ENCODE measurements at places on chromosomes 3 and 15. TPM values are rescaled to one million over a fixed set of nuclear protein-coding genes. Genes with fewer than 3 reads are reported as not detected.

- H3K4me3 ChIP-seq: peak overlapping the region; percentile 70
- H3K27ac ChIP-seq: peak overlapping the region; percentile 100
- no peak for DNase-seq
- H3K27me3 ChIP-seq: no peaks in the 10 kb centered on the region
- H3K4me1 ChIP-seq: peaks cover 45% of the 10 kb centered on the region
Measured at GRCh38 chr15:44711743-44712345, 527 bp downstream of the B2M start.

GRCh38 chr3:149388001-149388440 lies 10.6 kb upstream of the TM4SF1 start:
- DNase-seq: no peak
- no peaks in the 10 kb centered on the region for H3K36me3 ChIP-seq
- no peak overlapping the region for H3K4me3 ChIP-seq
- peaks cover 24% of the 10 kb centered on the region for H3K4me1 ChIP-seq
- no peaks in the 10 kb centered on the region for H3K27me3 ChIP-seq
- H3K27ac ChIP-seq: peak overlapping the region; percentile 50

GRCh38 chr3:111385971-111386495 lies 156.0 kb upstream of the CD96 start:
- H3K27me3 ChIP-seq: no peaks in the 10 kb centered on the region
- H3K36me3 ChIP-seq: no peaks in the 10 kb centered on the region
- H3K4me3 ChIP-seq: no peak overlapping the region
- H3K27ac ChIP-seq: no peak overlapping the region
- no peaks in the 10 kb centered on the region for H3K4me1 ChIP-seq

The NANOGP8 gene
- total RNA-seq: 0.63 TPM

DNA sequence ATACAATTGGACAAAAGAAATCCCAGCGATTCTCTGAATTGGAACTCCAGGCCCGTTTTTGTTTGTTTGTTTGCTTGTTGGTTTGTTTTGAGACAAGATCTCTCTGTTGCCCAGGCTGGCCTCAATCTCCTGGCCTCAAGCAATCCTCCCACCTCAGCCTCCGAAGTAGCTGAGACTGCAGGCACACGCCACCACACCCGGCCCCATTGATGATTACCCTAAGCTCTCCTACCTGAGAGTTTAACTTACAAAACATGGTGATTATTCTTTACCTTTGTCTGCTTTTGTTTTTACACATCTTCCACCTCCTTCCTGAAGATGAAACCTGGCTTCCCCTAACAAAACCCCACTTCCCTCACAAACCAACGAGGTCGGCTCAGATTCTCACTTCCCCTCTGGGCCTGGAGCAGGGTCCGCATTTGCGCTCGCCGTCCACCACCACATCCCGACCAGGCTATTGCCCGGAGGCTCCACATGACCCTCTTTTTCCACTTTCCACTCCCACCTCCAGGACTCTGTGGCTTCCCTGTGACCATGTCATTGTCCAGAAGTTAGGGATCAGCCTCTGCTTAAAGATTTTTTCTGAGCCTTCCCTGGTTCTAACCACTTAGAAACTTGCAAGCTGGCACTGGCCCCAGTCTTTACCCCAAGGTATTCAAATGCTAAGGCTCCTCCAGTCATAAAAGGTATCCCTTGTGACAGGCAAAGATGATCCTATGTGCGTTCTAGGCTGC lies 14.8 kb downstream of the KLHL6 start:
- no peak overlapping the region for H3K4me3 ChIP-seq
- no peaks in the 10 kb centered on the region for H3K36me3 ChIP-seq
- no peak for DNase-seq
- no peak overlapping the region for H3K27ac ChIP-seq
- H3K4me1 ChIP-seq: no peaks in the 10 kb centered on the region

- H3K27ac ChIP-seq: no peak overlapping the region
- H3K27me3 ChIP-seq: no peaks in the 10 kb centered on the region
- no peaks in the 10 kb centered on the region for H3K36me3 ChIP-seq
- no peaks in the 10 kb centered on the region for H3K4me1 ChIP-seq
Measured at GRCh38 chr15:92043283-92043682, 189.8 kb downstream of the SLCO3A1 start.

The AMOTL2 gene
- 177 TPM for total RNA-seq

DNA sequence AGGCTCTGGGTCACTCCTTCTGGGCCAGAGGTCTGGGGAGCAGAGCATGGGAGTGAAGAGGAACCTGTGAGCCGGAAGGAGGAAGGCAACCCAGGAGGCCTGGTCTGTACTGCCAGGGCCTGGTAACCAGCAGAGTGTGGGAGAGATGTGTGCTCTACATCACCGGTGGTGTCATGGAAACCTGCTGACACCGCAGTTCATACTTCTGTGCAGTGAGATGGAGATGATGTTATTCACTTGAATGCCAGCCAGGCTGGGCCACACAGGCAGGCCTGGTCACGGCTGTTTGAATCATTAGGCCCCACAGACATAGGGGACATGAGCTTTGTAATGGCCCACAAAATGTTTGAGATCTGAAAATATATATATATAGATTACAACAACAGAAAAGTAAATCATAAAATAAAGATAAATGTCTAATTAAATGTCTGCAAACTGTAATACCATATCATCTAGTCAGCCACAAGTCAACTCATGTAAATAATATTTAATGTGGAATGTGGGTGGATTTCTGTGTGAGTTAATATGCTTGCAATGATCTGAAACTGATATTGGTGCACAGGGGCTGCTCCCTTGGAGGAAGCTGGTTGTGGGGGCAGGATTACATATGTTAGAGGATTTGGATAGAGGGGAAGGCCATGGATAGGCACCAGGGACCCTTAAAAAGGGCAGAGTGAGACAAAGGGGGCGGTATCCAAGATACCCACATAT lies 108.5 kb upstream of the PFN2 start:
- H3K36me3 ChIP-seq: no peaks in the 10 kb centered on the region
- H3K4me3 ChIP-seq: no peak overlapping the region
- H3K27me3 ChIP-seq: no peaks in the 10 kb centered on the region

The LAMB2 gene
- total RNA-seq: 628 TPM

The PRR23A gene
- total RNA-seq: not detected

The ZNF662 gene
- 4.0 TPM for total RNA-seq

DNA sequence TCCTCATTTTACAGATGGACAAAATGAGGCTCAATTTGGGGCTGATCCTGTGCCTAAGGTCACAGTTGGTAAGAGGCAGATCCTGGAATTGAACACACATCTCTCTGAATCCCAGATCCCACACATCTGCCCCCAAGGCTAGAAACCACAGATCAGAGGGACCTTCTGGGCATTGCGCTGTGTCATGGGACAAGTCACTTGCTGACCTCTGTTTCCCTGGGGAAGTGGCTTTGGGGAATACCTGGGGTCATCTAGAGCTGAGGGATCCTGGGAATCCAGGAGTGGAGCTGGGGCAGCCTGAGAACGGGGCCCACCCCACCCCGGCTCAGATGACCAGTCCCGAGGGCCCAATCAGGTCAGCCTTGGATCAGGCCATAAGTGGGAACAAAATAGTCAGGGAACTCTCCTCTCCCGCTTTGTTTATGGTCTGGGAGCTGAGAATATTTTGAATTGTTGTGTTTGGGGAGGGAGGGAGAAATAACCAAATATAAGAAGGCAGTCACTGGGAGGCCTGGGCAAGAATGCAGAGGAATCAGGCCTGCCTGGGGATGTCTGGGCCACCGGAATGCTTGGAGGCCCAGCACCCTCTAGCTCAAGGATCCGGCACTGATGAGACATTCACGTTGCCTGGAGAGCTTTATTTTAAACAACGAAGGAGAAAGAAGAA lies 8.8 kb upstream of the SLC6A6 start:
- no peak for DNase-seq
- peaks cover 43% of the 10 kb centered on the region for H3K4me1 ChIP-seq
- peak overlapping the region; percentile 64 for H3K27ac ChIP-seq
- no peaks in the 10 kb centered on the region for H3K36me3 ChIP-seq

DNA sequence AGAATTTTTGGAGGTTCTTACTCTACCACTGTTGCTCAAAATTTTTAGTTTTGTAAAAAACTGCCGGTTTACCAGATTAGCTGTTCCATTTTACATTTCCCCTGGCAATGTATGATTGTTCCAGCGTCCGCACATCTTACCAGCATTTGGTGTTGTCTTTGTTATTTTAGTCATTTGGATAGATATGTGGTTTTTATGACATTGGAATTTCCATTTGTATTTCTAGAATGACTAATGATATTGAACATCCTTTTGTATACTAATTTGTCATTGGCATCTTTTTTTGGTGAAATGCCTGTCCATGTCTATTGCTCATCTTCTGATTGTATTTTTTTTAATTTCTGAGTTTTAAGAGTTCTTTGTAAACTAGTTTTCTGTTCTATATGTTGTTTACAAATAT lies 28.5 kb downstream of the LRRC28 start:
- H3K27ac ChIP-seq: no peak overlapping the region
- peaks cover 12% of the 10 kb centered on the region for H3K36me3 ChIP-seq
- no peak for DNase-seq
- no peaks in the 10 kb centered on the region for H3K27me3 ChIP-seq
- H3K4me3 ChIP-seq: no peak overlapping the region
